ENCODE measurements at places on chromosomes 5 and 9. TPM values are rescaled to one million over a fixed set of nuclear protein-coding genes. Genes with fewer than 3 reads are reported as not detected.

Gene NPR2
- total RNA-seq = 7.9 TPM

Gene PIP5K1B
- not detected for total RNA-seq

Gene FOXD4L4
- total RNA-seq = not detected

Gene PDLIM4
- total RNA-seq = 40.4 TPM

Gene C9orf153
- not detected for total RNA-seq

Gene FAM153A
- total RNA-seq = not detected

Gene OLFML2A
- 0.54 TPM for total RNA-seq

Gene FAM78A
- 2.2 TPM for total RNA-seq

Gene SLC34A3
- not detected for total RNA-seq

Gene WNK2
- total RNA-seq = not detected

Gene C9orf43
- total RNA-seq = 0.13 TPM

Gene ARHGEF28
- 43.8 TPM for total RNA-seq

Gene ZNF474
- not detected for total RNA-seq

Gene LECT2
- not detected for total RNA-seq

Gene MEF2C
- 48.6 TPM for total RNA-seq

Gene TRMO
- 10.6 TPM for total RNA-seq

Gene YTHDC2
- total RNA-seq = 15.5 TPM

Gene CA9
- not detected for total RNA-seq

Gene SPINK7
- not detected for total RNA-seq

Gene ZNF883
- total RNA-seq = 0.25 TPM
